Stimulated activated CD4-positive, alpha-beta T cell treated with anti-CD3 and anti-CD28 coated beads, Interleukin-1b, Interleukin-23, amount 100 ng/mL, for 1 hour (primary cell): ENCODE measurements at places on chromosomes 1 and 21.

GRCh38 chr1:46248122-46248920 lies 758 bp downstream of the RAD54L start:
- no peak for DNase-seq

- no peak for DNase-seq
Observed at GRCh38 chr1:238281418-238281817, 390.7 kb upstream of the ZP4 start.

GRCh38 chr1:6776895-6777294 lies 8.4 kb upstream of the CAMTA1 start:
- no peak for DNase-seq

DNA sequence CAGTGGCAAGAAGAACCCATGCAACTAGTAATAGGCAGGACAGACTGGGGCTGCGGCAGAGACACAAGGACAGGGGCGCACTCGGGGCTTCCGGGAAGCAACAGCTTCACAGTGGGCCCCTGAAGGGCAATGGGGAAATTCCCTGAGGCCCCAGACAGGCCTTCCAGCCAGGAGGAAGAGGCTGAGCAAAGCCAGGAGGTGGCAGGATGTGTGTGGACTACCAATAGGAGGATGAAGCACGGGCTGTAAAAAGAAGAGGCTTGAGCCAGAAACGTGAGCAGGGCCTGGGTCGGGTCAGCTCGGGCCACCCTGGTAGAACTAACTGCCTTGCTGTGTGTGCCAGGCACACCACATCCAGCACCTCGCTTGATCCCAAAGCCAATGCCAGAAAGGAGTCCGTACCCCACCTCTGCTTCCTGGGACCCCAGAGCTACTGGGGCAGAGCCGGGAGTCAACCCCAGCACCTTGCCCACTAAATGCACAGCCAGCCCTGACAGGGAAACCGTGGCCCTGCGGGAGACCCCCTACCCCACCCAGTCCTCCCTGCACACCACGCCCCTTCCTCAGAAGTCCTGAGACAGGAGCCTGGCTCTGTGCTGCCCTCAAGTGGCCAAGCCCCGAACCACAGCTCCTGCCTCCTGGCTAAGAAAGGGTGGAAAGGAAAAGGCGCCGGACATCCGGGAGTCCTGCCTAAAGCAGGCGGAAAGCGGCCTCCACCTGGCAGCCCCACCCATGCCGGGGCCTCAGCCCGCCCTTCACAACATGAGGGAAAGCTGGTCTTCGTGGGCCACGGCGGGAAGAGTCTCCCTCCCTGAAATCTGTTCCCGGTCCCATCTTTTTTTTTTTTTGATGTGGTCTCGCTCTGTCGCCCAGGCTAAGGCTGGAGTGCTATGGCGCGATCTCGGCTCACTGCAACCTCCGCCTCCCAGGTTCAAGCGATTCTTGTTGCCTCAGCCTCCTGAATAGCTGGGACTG lies 33.7 kb downstream of the TTC39A start:
- peak; percentile 60 for DNase-seq

DNA sequence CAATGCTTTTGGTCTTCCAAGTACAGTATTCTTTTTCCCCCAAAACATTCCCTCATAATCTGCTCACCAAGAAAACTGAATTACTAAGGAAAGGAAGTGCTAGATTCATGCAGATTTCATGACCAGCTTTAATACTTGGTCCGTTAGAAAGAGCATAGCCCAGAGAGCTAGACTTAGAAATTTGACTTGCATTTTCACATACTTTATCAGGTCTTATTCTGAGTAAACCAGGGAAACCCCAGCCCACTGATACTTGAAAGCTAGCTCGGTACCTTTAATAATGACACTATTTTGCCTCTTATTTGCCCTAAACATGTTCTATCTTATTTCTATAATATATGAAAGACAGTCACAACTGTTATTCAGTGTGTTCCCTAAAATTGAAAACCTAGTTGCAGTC lies 204.5 kb downstream of the TTLL7 start:
- no peak for DNase-seq

DNA sequence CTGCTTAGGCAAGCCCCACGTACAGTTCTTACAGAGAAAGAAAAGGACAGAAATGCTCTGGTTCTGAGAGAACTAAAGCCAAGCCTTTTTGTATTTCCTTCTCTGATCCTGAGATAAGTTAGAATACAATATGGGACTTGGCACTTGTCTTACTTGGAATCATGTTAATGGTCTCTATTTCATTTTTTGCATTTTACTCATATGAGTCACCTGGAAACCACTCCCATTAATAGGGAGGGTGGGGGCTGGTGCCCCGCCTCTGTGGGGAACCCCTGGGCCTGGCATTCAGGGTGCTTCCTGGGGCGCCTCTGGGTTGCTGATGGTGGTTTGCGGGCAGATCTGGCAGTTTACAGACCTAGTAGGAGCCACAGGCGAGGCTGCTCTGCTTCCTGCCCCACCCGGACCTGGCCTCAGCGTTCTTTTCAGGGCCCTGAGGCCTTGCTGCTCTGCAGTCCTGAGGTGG lies 26.7 kb downstream of the TSPAN2 start:
- DNase-seq = peak; percentile 80

GRCh38 chr1:93025572-93025971 lies 53.5 kb upstream of the MTF2 start:
- no peak for DNase-seq
